ENCODE measurements at places on chromosomes 7 and 10. TPM values are rescaled to one million over a fixed set of nuclear protein-coding genes. Genes with fewer than 3 reads are reported as not detected.

- H3K4me1 ChIP-seq: no peaks in the 10 kb centered on the region
- no peak overlapping the region for H3K4me3 ChIP-seq
- no peak for DNase-seq
- no peaks in the 10 kb centered on the region for H3K27me3 ChIP-seq
- no peak overlapping the region for H3K27ac ChIP-seq
- H3K36me3 ChIP-seq: no peaks in the 10 kb centered on the region
Measured at GRCh38 chr7:126487728-126488442, 764.9 kb downstream of the GRM8 start.

DNA sequence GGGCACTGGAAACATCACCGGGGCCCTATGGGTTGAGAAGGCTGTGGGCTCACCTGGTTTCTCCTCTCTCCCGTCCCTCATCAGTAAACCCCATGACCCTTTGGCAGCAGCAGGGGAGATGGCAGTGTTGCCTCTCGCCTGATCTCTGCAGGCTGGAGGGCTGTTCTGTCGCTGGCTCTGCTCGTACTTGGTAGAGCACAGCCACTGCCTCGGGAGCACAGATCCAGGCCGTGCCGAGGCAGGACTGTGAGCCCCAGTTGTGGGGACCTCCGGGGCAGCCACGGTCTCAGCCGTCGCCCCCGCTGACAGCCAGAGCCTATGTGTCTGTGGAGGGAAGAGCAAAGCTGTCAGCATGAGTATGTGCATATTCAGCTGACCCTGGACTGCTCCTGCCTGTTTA, 94.9 kb downstream of the PTPRE start:
- no peaks in the 10 kb centered on the region for H3K4me1 ChIP-seq
- H3K27ac ChIP-seq: no peak overlapping the region
- no peak for DNase-seq

DNA sequence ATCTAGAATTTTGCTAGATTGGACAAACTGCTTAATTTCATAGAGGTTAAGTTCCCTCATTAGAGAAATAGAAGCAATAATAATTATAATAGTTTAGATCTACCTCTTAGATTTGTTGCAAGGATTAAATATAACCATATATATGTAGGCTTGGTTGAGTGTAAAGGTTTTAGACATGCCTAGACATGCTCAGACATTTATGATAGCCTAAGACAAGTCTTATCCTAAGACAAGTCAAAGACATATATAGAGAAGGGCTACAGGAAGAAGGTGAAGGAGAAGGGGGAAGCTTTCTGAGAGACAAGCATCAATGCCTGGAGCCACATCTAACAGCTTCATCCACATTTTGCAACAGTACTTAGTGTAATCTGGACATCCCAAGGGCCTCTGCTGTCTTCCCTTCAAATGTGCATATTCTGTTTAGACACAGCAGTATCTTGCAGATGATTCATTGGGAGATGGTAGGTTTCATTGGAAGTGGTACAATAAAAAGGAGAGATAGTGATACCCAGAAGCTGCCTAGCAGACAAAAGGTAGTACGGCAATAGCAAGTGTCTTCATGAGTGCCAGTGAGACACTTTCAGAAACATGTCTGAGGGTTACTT, 146.5 kb downstream of the HGF start:
- DNase-seq: no peak
- no peaks in the 10 kb centered on the region for H3K27me3 ChIP-seq
- H3K4me3 ChIP-seq: no peak overlapping the region
- no peaks in the 10 kb centered on the region for H3K36me3 ChIP-seq
- no peaks in the 10 kb centered on the region for H3K4me1 ChIP-seq
- no peak overlapping the region for H3K27ac ChIP-seq

DNA sequence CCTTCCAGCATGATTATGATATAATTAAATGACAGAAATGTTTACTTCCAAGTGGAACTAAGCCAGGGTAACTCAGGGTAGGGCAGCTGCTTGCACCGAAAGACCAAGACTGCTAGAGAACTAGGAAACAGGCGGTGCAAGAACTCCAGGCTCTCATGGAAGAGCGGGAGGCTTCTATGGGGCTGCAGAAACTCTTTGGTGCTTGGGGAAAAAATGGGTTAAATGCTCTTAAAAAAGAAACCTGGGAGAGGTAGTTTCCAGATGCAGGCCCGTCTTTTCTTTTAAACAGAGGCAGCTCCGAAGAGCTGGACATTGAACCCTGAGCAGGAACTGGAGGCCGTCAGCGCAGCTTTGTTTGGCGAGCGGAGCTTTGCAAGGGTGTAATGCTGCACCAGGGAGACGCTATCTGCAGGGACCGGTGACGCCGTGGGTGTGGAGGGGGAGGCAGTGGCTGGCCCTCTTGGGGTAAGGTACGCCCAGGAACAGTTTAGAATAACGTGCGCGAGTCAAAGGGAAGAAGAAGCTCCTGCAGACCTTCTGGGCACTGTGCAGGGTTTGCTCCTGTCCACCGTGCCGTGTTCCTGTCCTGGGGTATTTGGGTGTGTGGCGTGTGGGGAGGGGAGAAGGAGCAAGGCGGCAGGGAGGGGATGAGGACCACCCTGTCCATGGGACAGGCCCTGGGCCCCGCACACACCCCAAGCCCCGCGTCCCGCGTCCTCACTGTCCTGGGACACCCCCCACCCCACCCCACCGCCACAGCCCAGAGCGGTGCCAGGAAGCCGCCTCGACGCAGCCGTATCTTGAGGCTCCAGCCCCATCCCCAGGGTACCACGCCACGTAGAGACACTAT, 59.0 kb downstream of the EGFR start:
- H3K4me1 ChIP-seq: peaks cover 21% of the 10 kb centered on the region
- H3K36me3 ChIP-seq: no peaks in the 10 kb centered on the region
- no peak for DNase-seq
- no peak overlapping the region for H3K27ac ChIP-seq

Gene DIP2C
- total RNA-seq: 6.0 TPM

Gene CPA1
- not detected for total RNA-seq

DNA sequence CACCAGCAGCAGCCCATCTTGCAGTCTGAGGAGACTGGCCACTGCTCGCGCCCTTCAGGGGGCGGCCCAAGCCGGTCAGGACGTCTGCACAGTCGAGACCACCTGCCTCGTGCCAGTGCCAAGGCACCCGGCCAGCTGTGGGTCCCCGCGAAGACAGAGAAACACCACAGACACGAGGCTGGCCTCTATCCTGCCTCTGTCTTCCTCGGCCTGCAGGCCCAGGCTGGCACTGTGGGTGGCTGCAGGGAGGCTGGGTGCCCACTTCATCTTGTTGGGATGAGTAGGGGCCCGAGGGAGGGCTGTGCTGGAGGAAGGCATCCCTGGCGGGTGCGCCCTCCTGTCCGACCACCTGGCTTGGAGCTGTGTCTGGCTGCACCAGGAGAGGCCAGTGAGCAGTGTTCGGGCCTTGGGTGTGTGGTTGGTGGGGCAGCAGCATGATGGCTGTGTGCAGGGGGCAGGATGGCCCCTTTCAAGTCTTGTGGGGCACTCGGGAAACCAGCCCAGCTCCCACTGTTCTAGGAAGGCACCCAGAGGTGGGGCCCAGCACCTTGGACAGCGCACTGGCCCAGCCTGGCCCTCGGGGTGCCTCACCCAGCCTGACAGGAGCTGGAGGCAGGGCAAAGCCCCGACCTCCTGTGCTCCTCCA, 7.3 kb downstream of the DPYSL4 start:
- H3K36me3 ChIP-seq: no peaks in the 10 kb centered on the region
- no peaks in the 10 kb centered on the region for H3K4me1 ChIP-seq
- no peak for DNase-seq
- no peak overlapping the region for H3K27ac ChIP-seq
- H3K27me3 ChIP-seq: no peaks in the 10 kb centered on the region

GRCh38 chr7:127245607-127246006, 7.1 kb downstream of the GRM8 start:
- DNase-seq: no peak
- peaks cover 2% of the 10 kb centered on the region for H3K27me3 ChIP-seq
- H3K27ac ChIP-seq: no peak overlapping the region
- H3K4me3 ChIP-seq: no peak overlapping the region
- H3K36me3 ChIP-seq: no peaks in the 10 kb centered on the region

- H3K36me3 ChIP-seq: no peaks in the 10 kb centered on the region
- no peak overlapping the region for H3K4me3 ChIP-seq
- no peak overlapping the region for H3K27ac ChIP-seq
- no peaks in the 10 kb centered on the region for H3K4me1 ChIP-seq
Measured at GRCh38 chr7:40546616-40547501, 412.1 kb downstream of the SUGCT start.

- peaks cover 16% of the 10 kb centered on the region for H3K4me1 ChIP-seq
- H3K27me3 ChIP-seq: peaks cover 7% of the 10 kb centered on the region
- DNase-seq: no peak
- H3K36me3 ChIP-seq: no peaks in the 10 kb centered on the region
Measured at GRCh38 chr7:13988731-13989125, 738 bp downstream of the ETV1 start.

DNA sequence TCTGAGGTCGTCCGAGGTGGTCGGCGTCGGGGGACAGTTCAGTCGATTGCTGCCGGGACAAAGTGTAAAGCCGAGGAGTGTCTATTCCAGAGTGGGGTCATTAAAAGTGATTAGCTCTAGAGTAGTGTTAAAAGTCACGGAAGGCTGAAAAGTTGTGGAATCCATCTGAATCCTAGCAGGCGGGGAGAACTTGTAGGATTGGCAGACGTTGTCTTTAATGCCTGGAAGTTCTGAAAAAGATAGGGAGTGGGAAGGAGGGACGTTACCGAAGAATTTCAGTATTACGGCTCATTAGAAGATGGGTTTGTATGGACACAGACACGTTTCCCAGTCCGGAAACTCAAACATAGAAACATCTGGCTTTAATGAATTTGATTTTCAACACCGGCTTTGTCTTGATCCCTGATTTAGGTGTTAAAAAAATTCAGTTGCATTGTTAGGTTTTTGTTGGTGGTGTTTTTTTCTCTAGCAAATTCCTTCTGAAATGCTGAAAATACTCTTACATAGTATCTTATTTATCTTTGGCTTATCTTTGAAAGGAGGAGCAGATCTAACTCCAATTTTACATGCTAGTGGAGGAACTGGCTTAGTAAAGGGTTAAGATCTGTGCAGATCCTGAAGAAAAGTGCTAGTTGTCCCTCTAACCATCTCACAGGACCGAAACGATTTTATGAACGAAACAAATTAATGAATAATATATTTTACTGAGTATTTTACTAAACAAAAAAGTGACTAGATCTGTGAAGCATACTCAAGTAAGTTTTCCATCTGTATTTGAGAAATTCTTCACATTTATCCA, 900 bp downstream of the MKLN1 start:
- H3K27ac ChIP-seq: peak overlapping the region; percentile 95
- no peaks in the 10 kb centered on the region for H3K36me3 ChIP-seq
- peaks cover 63% of the 10 kb centered on the region for H3K4me1 ChIP-seq
- DNase-seq: no peak
- no peaks in the 10 kb centered on the region for H3K27me3 ChIP-seq
- peak overlapping the region; percentile 57 for H3K4me3 ChIP-seq

DNA sequence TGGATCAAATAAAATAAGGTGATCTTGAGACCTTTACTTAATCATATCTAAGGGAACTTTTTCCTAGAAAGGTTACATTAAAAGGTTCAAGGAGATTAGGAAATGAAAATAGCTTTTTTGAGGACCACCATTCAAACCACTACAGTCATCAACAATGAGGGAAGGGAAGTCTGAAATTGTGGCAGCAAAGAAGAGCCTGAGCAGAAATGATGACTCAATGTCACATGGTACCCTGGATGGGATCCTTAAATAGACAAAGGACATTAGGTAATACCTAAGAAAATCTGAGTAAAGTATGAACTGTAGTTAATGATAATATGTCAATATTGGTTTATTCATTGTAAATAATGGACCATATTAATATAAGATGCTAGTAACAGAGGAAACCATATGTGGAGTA, 236.0 kb downstream of the SEMA3D start:
- H3K4me3 ChIP-seq: no peak overlapping the region
- H3K27me3 ChIP-seq: no peaks in the 10 kb centered on the region
- H3K4me1 ChIP-seq: no peaks in the 10 kb centered on the region

GRCh38 chr10:117926491-117926890, 120.2 kb downstream of the RAB11FIP2 start:
- no peaks in the 10 kb centered on the region for H3K4me1 ChIP-seq
- no peak overlapping the region for H3K4me3 ChIP-seq
- H3K27ac ChIP-seq: no peak overlapping the region
- no peaks in the 10 kb centered on the region for H3K36me3 ChIP-seq

All from CD4-positive, alpha-beta memory T cell (primary cell).